ENCODE measurements at places on chromosomes 3 and 15.

GRCh38 chr3:157070678-157070999 is 89.3 kb downstream of the CCNL1 start:
- no peak for DNase-seq

- no peak for DNase-seq
Observed at GRCh38 chr15:78397382-78397781, 40.6 kb upstream of the IREB2 start.

GRCh38 chr3:156642750-156643728 is 31.4 kb upstream of the TIPARP start:
- DNase-seq, result no peak

GRCh38 chr3:100844063-100844936 is 135.0 kb downstream of the TFG start:
- no peak for DNase-seq

GRCh38 chr15:52309154-52309548 is 13.5 kb upstream of the MYO5C start:
- DNase-seq, result no peak

- DNase-seq, result no peak
Observed at GRCh38 chr15:34304613-34305012, 33.0 kb downstream of the SLC12A6 start.

GRCh38 chr3:38645601-38646000 is 3.9 kb downstream of the SCN5A start:
- DNase-seq, result no peak

DNA sequence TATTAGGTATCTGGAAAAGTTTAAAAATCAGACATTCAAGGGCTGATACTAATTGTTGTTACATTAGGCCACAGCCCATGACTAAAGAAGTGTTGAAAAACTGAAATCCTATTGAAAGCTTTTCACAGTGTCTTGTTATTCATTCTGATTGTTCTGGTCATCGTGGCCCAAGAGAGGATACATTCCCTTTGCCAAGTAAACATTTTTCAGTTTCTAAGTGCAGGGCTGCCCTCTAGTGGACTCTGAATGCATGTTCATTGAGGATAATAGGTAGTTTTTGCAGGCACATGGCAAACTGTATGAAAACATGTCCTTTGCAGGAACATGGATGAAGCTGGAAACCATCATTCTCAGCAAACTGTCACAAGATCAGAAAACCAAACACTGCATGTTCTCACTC is 181.1 kb downstream of the MYRIP start:
- peak; percentile 11 for DNase-seq

DNA sequence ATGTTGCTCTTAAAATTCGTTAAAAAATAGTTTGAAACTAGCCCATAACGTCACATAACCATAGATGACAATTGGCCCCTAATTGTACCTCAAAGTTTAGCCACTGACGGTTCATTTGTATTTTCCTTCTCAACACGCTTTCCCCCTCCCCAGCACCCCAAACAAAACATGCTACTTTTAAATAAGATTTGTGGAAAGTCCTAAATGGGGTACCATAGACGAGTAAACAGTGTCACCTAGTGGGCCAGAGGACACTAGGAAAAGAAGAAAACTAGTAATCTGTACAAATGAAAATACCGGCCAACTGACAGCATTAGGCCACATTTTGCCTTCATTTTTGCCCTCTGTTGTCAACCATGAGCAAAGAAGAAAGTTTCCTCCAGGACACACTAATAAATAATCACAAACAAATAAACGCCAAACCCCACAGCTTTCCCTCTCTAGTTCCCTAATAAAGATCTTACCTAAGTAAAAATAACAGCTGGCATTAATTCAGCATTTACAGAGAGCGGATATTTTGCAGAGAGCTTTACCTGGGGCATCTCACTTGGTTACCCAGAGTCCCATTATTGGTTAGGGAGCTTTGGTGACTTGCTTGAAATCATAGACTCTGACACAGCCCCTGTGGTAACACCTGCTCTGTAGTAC is 175.1 kb upstream of the ATP11B start:
- DNase-seq, result no peak

GRCh38 chr3:9666704-9667445 is 17.6 kb downstream of the MTMR14 start:
- DNase-seq, result no peak

GRCh38 chr3:61877359-61878138 is 316.2 kb downstream of the PTPRG start:
- DNase-seq, result no peak

DNA sequence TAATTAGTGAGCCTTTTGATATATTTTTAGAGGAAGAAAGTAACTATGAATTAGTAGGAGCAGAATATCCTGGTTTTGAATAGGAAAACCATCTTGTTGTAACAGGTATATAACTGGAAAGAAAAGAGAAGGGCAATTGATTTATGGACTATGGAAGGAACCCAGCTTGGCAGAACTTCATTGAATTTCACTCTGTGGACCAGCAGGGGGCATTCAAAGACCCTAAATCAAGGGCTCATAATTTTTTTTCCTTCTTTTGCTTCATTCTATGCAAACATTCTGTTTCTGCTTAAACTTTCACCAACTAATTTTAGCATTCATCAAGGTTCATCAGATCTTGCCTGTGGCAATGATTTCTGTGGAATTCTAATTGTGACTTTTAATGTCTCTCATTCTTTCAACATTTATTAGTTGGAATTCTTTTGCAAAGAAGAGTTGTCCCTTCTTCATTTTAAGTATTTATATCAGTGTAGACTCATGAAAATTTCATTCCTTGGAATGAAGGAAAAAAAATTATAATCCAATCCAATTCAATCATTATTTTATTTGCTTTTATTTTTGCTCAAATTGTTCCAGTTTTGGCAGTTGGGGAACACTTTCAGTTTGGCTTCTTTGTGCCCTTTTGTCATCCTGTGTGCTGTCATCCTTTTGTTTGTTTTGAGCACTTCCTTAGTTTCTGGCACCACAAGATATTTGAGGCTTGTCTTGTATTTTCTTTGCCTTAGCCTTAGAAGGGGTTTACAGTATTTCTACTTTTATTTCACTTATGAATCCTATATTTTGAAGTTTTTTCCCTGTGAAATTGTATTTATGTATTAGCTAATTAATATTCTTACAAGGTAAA is 30.4 kb downstream of the NXPE3 start:
- no peak for DNase-seq

GRCh38 chr3:48429960-48430707 is at the start of gene PLXNB1:
TSS of gene PLXNB1 (minus strand) at chr3:48430086. CDS start at chr3:48424611, 5,475 bp downstream.
- no peak for DNase-seq

DNA sequence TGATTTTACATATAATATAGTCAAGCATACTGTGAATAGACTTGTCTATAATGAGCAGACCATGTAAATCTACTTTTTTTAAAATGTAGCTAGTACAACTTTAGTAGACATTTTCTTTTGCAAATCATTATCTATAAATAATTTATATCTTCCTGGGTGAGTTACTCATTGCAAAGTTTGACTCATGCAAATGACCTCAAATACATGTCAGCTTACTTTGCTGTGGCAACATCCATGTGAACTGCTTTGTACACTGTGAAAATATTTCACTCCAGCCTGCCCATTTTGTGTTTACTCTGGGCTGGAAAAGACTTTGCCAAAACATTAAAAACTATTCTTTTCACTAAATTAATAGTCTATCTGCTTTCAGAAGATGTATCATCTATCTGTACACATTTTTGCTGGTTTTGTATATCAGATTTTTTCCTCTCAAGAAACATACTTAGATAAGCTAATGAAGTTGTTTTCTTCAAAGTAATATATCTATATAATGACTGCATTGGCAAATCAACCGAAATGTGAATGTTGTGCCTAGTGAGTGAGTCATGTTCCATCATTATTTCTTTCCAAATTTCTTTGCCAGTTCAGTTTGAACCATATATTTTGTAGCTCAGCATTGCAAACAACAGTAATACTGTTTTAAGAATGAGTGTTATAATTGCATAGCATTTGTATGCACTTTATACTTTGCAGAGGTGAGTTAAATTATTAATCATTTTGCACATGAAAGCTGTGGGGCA is 26.5 kb downstream of the IGSF10 start:
- peak; percentile 89 for DNase-seq

DNA sequence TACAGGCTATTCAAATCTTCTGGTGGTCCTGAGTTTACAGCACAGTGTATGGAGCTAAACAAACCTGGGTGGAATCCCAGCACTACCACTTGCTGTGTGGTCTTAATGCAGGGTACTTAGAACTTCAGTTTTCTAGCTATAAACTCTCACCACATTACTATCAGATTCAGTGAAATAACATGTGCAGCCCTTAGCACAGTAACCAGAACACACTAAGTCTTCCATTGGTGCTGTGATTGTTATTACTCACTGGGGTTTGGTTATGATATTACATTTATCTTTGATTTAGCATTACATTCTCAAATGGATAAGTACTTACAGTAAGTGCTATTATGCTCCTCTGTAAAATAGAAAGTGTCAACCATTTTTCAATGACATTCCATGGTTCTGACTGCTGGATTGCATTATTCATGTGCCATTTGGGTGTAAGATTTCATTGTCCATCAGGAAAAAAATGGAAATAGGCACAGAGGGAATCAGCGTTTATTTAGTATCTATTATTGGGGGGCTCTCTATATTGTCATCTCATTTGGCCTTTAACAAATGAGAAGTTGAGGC is 81.9 kb downstream of the PDE8A start:
- DNase-seq, result no peak

DNA sequence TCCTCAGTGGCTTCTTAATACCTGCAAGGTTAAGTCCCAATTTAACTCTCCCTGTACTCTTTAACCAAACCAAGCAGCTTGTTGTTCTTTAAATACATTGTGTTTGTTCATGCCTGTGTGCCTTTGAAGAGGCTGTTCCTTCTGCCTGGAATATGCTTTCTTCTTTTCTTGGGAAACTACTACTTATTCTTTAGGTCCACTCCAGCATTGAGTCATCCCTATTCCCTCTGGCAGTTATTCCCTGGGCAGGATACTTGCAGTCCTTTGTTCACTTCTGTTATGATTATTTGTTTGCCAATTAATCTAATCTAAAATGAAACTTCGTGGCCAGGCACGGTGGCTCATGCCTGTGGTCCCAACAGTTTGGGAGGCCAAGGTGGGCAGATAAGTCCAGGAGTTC is 139.3 kb downstream of the ZNF609 start:
- DNase-seq, result no peak

DNA sequence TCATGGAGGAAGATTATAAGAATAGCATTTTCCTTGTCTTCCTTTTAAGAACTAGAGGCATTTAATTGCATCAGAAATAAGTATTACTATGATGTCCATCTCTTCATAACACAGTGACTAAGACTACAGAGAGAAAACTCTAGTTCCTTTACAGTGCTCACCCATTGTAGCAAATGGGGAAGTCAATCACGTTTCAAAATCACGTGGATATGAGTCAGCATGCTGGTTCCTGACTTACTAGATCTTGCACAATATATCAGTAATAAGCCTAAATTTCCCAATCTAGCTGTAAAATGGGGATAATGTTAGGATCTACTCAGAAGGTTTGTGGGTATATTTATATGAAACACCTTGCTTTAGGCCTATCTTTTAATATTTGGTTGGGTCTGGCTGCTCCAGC is 254.8 kb upstream of the EOMES start:
- DNase-seq, result no peak

DNA sequence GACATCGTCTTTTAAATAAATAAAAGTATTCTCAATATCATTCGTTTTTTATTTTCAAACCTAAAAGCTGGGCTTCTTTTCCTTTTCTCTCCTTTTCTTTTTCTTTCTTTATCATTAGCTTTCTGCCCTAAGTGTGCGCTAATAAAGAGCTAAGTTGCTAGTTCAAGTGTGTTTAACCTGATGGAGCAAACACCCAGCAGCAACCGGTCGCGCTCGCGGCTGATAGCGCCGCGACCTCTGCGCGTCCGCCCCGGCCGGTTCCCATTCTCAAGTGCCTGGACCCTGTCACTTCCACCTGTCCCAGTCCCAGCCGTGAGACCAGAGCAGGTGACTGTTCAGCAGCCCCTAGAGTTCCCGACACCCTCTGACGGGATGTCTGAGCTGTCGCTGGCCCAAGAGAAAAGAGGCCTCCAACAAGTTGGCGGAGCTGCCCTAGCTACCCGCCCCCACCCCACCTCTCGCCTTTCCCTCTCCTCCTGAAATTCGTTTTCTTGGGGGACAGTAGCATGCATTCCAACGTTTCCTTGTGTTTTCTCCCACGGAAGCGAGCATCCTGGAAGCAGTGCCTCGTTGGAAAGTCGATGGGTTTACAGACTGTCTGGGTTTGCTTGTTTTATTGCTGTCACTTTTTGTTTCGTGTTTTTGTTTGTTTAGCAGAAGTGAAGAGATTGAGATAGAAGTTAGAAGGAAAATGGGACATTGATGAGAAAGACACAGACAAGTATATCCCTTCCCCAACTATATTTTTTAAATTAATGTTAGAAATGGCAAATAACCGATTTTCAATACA is 3.1 kb upstream of the MECOM start:
- no peak for DNase-seq

DNA sequence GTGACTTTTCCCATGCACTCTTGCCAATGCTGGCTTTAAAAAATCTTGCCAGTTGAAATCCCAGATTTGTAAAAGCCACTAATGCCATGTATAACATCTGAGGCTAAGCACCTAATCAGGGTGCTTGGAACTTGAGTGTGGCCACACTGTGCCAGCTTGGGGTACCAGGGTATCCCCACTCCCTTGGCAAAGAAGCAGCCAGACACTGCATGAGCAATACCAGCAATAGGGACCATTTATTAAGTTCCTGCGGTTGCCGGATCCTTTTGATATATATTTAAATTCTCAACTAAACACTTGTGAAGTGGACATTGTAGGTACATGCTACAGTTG is 2.2 kb upstream of the RHCG start:
- no peak for DNase-seq

- no peak for DNase-seq
Observed at GRCh38 chr3:61938878-61939549, 377.6 kb downstream of the PTPRG start.

DNA sequence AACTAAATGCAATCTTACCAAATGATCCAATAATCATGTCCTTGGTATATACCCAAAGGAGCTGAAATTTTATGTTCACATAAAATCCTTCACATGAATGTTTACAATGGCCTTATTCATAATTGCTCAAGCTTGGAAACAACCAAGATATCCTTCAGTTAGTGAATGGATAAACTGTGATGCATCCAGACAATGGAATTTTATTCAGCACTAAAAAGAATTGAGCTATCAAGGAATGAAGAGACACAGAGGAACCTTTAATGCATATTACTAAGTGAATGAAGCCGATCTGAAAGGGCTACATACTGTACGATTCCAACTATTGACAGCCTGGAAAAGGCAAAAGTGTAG is 168.4 kb downstream of the PDE8A start:
- no peak for DNase-seq

GRCh38 chr3:15315003-15315402 is 17.4 kb downstream of the SH3BP5 start:
- peak; percentile 59 for DNase-seq

GRCh38 chr3:65412588-65412987 is 626.1 kb downstream of the MAGI1 start:
- no peak for DNase-seq

- DNase-seq, result no peak
Observed at GRCh38 chr15:80773122-80773551, 6.0 kb upstream of the CEMIP start.

Measured in GM04503 (cell line).